ENCODE measurements at places on chromosomes 16 and 17. TPM values are rescaled to one million over a fixed set of nuclear protein-coding genes. Genes with fewer than 3 reads are reported as not detected.

DNA sequence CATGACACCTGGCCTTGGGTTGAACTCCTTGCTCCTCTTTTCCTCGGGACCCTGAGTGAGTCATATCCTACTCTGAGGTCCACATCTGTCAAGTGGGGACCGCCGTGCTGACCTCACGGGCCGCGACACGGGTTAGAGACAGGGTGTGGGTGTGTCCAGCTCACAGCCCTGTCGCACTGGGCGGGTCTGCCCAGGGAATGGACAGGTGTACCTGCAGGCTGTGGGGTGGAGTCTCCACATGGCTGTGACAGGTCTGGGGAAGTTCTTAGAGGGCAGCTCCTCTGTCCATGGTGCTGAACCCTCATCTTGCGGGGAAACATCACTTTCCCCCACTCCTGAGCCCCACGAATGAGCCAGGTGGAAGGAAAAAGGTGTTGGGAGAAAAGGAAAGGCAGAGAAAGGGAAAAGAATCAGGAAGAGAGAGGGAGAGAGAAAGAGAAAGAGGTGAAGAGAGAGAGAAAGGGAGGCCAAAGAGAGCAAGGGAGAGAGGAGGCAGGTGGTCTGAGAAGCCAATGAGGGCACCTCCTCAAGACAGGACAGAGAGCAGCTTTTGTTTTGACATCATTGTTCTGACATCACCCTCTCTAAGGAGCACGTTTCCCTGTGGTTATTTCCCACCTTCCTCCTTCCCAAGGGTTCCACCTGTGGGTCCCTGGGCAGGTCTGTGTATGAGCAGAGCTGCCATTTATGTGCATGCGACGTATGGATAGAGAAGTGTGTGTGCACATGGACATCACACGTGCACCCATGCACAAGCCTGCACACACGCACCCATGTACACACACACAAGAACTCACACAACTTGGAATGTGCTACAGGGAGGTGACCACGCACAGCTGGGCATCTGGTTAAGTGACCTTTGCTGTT lies 32.6 kb upstream of the CBFA2T3 start:
- no peak for DNase-seq

DNA sequence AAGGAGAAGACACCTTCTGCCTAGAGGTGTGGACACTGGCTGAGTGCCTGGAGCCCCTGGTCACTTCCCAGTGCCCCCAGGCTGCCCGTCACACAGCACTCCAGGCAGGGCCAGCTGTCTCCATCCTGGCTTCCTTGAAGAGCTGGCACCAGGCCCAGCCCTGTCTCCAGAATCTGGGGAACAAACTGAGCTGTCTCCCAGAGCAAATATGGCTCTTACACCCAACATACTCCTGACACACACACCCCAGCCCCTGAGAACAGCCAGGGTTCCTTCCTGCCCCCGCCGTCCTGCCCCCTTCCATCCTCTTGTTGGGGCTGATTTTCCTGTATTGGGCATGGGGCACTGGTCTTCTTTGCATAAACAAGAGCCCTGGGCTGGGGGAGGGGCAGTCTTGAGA lies 9.1 kb downstream of the NHERF1 start:
- DNase-seq = no peak

The SCARF1 gene
- not detected for total RNA-seq

The SARM1 gene
- 0.73 TPM for total RNA-seq

The EPX gene
- not detected for total RNA-seq

DNA sequence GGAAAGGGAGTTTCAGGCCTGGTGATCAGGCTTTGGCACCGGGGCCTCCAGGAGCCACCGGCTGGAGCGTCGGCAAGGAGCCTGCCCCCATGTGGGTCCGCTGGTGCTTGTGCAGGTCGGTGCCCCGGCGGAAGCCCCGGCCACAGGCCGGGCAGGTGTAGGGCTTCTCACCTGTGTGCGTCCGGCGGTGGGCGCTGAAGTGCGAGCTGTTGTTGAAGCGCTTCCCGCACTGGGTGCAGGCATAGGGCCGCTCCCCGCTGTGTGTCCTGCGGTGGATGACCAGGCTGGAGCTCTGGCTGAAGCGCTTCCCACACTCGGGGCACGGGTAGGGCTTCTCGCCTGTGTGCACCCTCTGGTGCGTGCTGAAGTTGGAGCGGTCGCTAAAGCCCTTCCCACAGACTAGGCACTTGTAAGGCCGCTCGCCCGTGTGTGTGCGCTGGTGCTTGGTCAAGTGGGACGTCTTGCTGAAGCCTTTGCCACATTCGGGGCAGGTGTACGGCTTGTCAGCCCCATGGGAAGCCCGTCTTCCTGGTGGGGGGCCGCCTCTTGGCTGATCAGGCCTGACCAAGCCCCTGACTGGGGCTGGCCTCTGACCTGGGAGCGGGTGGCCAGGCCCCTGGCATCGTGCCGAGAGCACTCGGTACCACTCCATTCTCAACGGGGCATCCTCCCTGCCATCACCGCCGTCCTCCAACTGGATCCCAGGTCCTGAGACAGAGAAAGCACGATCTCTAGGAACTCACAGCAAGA lies 14.4 kb downstream of the ZNF500 start:
- no peak for DNase-seq

DNA sequence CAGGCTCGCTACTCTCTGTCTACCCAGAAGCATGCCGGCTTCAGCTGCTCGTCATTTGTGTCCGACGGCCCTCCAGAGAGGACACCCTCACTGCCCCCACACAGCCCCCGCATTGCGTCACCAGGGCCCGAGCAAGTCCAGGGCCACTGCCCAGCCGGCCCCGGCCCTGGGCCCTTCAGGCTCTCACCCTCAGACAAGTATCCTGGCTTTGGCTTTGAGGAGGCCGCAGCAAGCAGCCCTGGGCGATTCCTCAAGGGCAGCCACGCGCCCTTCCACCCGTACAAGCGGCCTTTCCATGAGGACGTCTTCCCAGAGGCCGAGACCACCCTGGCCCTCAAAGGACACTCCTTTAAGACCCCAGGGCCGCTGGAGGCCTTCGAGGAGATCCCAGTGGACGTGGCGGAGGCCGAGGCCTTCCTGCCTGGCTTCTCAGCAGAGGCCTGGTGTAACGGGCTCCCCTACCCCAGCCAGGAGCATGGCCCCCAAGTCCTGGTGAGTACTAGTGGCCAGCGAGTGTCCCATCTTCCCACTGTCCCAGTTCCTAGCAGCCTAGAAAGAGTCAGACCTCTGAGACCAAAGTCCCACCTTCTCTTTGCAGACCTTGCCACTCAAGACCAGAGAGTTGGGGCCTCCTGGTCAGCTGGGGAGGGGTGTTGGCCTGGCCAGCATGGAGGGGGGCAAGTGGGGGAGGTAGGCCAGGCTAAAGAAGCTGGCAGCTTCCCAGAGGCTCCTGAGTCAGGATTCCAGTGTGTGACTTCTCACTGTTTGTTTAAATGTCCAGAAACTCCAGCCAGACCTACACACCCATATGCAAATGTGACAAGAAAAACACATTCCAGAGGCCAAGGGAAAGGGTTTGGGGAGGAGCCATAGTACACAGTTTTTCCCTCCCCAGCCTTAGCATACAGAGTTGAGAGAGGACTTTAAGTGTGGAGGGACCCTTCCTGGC lies 18.6 kb downstream of the FOXN1 start:
- DNase-seq = peak; percentile 70

DNA sequence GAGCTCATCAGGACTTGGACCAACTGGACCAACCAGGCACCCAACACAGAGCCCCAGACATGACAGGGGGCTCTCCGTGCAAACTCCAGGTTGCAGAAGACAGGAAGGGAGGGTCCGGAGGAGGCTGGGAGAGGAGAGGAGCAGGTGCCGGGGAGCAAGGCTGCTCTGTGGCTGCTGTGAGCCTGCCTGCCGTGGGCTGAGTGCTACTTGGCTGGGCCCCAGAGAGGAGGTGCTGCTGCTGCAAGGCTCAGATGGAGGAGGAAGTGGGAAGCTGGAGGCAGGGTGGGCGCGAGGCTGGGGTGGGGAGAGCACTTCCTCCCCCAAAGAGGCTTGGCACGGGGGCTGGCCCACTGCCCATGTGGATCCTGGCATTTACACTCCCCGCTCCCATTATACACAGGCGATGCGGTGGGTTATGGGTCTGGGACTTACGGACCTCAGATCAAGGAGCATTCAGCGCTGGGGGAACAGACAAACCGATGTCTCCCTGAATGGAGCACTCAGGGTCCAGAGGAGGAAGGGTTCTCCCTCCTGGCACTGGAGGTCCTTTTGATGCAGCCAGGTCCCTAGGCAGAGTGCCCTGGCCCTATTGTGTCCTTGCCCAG lies 15.9 kb downstream of the EPOP start:
- DNase-seq = no peak

DNA sequence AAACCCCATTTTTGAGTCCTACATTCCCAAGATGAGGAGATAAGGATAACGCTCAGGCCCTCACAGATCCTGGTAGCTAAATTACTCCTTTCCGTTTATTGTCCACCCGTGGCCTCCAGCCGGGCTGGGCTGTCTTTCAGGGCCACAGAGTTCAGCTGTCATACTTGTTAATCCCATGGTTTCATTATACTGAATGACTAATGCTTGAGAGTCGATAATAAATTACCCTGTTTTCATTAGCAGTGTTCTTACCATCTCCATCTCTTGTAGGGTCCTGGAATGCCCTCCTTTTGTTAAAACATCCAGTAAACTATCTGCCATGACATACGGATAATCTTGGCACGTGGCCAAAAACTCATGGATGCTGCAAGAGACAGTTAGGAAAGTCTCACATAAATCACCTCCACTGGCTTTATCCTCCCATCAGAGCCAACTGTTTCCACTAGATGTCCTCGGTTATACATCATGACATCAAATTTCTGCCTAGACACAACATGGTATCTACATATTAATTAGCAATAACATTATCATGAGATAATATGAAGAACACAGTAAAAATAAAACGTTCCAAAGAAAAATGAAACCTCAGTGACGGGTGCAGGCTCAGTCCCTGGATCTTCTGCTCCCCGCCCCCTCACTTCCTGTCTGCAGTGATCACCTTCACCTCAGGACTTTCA lies 45.3 kb downstream of the BRD7 start:
- DNase-seq = peak; percentile 50

DNA sequence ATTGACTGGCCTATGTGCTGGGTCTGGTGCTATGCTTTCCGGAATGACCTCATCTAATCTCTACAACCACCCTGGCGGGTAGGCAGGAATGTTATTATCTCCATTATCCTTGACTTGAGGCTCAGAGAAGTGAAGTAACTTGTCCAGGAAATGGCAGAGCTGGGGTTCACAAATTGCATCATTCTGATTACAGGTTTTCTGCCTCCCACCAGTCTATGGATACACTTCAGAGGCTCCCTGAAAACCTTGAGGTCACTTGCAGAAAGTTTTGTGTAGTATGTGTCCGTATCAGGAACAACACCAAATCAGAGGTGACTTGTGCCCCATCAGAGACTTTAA lies 19.1 kb downstream of the NOD2 start:
- no peak for DNase-seq

The LPO gene
- not detected for total RNA-seq
